Brain pericyte (primary cell): ENCODE measurements at places on chromosomes 6 and 20.

DNA sequence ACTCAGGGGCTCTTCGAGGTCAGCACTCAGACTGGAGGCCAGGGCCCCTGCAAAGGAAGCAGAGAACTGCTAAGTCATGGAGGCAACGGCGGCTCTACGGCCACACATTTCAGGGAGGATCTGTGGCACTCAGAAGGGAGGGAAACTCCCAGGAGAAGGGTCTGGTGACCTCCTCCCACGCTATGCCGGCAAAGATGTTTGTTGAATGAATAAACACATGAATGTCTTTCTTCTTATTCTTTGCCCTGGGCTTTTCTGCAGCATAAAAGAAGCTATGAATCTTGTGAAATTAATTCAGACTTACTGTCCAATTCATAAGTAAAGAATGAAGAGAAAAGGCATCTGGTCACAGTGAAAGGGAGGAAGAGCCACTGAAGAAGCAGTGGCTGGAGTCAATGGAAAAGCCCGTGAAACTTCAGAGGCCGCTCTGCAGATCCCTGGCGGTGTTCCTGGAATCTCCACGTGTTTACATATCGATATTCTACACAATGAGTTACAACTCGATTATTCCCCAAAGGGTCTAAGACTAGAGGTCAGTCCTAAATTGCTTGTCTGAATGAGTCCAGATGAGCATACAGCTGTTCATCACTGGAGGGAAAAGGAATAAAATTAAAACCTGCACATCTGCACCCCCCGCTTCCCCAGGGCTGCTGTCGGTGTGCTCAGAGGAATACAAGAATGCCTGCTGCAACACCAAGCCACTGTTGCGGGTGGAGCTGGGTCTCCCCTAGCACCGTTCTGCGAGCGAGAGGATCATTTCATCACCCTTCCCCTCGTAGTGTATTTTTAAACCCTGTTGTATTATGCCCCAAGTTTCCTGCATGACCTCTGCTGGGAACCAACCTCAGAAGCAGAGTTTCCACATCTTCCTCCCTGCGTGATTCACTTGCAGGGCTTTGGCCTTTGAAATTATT is 25.6 kb downstream of the INSM1 start:
- no peak for DNase-seq

DNA sequence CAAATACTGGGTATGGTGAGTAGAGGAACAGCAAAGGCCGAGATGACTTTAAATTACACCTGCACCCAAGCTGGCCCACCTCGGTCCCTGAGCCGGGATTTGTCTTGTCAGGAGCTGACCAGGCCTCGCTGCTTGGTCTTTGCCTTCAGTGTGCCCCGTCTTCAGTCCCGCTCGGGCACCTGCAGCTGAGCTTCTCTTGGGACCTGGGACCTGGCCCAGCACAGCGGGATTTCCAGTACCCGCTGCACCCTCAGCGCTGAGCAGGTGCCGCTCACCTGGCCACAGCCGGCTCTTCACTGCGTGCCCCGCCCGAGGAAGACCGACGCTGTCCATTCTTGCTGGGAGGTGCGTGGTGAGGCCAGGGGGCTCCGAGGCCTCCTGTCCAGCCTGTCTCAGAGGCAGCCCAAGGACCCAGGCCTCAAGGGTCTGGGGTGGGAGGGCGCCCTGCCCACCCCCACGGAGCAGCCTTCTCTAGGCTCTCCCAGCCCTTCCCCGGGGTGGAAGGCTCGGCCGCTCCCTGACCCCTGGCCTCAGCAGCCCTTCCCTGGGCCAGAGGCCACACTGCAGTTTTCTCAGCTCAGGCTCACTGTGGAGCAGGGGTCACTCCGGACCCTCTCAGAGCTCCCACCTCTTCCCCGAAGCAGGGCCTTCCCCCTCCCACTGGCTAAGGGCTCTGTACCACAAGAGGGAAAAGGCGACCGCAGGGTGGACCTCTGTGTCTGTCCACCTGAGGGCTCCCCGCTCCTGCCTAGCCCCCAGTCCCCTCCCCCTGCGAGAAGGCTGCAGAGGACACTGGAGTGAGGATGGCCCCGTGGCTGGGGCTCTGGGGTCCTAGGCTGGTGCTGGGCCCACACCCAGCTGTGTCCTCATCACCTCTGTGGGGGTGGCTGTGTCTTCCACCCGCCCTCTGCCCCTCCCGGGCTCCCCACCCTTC is 119.3 kb downstream of the RNASET2 start:
- no peak for DNase-seq

GRCh38 chr6:75621846-75622245 is 20.2 kb downstream of the SENP6 start:
- DNase-seq, result no peak

GRCh38 chr6:157029980-157030690 is 253.0 kb downstream of the ARID1B start:
- no peak for DNase-seq

GRCh38 chr6:39357998-39358686 is 35.6 kb upstream of the KCNK16 start:
- peak; percentile 38 for DNase-seq

DNA sequence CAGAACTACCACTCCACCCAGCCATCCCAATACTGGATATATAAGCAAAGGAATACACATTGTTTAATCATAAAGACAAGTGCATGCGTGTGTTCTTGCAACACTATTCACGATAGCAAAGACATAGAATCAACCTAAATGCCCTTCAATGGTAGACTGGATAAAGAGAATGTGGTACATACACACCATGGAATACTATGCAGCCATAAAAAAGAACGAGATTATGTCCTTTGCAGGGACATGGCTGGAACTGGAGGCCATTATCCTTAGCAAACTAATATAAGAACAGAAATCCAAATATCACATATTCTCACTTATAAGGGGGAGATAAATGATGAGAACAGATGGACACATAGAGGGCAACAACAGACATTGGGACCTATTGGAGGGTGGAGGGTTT is 156.6 kb downstream of the LRRC1 start:
- DNase-seq, result no peak

GRCh38 chr20:14761903-14762302 is 424.5 kb upstream of the FLRT3 start:
- no peak for DNase-seq

DNA sequence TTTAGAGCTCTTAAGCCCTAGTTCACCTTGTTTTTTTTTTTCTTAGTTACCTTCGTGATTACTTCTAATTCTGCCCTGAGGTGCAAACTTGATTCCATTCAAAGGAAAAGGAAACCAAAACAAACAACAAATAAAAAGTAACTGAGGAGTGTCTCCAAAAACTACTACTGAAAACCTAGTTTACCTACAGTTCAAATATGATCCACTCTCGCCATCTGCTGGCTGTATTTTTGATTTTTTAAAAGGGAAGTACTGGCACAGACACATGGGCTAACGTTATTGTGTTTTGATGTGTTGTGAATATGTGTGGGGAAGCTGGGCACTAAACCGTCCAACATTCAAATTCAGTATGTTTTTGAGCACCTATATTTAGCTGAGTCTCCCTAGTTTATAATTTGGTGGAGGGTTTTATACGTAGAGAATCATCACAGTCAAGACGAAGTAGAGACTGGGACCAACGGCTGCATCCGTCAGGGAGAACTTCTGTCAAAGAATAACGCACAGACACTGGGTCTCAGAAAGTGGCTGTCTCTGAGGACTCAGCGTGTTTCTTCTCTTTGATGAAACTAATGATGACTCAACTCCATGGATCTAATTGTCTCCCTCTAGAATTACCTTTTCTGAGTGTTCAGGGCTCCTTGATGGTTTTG is 373.5 kb upstream of the BTBD3 start:
- DNase-seq, result peak; percentile 20

- no peak for DNase-seq
These were observed 146.5 kb upstream of the TOP1 start for GRCh38 chr20:40882152-40882551.

- no peak for DNase-seq
These were observed 33.5 kb downstream of the WDR27 start for GRCh38 chr6:169668203-169668847.

GRCh38 chr6:112433457-112433856 is 86.3 kb downstream of the RFPL4B start:
- no peak for DNase-seq

DNA sequence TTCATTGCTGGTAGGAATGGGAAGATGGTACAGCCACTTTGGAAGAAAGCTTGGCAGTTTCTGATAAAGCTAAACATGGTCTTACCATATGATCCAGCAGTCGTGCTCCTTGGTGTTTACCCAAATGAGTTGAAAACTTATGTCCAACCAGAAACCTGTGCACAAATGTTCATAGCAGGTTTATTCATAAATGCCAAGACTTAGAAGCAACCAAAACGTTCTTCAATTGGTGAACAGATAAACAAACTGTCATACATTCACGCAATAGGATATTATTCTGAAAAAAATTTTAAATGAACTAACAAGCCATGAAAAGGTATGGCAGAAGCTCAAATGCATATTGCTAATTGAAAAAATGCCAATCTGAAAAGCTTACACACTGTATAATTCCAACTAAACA is 117.1 kb downstream of the LINC00237 start:
- DNase-seq, result no peak

GRCh38 chr20:63087872-63088680 is 81.3 kb upstream of the BHLHE23 start:
- DNase-seq, result no peak

- no peak for DNase-seq
These were observed 296.9 kb upstream of the SGK1 start for GRCh38 chr6:134614606-134615485.

- no peak for DNase-seq
These were observed 89.1 kb upstream of the PHACTR3 start for GRCh38 chr20:59515013-59515905.

GRCh38 chr6:5160206-5160605 is 75.1 kb downstream of the PPP1R3G start:
- no peak for DNase-seq

- DNase-seq, result no peak
These were observed 13.4 kb upstream of the GHRH start for GRCh38 chr20:37274851-37275524.

- DNase-seq, result no peak
These were observed 967 bp downstream of the SMPDL3A start for GRCh38 chr6:122790028-122790422.

DNA sequence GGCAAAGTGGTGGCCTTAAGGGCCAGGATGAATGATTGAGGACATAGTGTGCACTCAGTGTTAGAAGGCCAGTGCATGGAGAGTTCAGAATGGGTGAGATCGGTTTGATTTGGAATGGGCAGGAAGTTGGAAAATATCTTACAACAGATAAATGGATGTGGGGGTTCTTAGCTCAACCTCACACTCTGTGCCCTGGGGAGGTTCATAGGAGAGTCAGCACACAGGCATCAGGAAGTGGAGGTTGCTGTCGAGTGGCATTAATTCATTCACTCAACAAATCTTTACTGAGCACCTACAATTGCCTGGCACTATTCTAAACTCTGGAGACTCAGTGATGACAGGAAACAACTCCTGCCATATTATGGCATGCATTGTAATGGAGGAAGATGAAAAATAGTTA is 313.7 kb upstream of the SUPT3H start:
- DNase-seq, result no peak

DNA sequence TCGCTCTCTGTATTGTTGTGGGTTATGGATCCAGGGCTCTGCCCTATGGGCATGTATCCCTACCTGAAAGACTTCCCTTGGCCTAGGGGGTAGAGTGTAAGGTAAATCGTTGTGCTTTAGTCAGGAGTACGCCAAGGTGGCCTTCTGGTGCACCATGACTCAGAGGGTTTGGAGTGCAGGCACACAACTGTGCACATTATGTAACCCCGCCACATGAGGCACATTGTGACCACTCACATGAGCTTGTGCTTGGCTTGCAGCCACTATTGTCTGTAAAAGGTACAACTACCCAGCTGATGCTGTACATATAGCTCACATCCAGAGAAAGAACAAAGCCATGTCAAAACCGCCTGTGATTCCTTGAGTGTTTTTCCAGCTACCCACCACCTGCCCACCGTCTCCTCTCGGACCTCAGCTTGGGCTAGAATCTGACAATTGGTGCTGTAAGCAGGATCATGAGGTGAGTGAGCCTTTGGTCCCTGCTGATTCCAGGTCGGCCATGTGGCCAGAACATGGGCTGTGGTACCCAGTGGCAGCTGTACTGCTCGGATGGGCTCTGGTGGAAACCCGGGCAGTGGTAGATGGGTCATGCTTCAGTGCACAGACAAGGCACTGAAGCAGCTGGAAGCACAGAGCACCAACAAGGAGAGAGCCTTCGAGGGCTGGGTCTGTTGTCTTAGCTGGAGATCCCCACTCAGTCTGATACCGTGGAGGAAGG is 33.8 kb downstream of the HDDC2 start:
- DNase-seq, result no peak

DNA sequence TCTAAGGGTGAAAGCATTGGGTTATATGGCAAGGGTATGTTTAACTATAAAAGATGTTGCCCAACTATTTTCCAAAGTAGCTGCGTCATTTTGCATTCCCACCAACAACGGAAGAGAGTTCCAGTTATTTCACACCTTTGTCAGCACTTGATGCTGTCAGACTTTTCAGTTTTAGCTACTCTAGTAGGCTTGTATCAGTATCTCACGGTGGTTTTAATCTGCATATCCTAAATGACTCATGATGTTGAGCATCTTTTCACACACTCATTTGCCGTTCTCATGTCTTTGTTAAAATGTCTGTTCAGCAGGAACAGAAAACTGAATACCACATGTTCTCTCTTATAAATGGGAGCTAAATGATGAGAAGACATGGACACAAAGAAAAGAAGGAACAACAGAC is 122.3 kb downstream of the RNASET2 start:
- DNase-seq, result no peak

DNA sequence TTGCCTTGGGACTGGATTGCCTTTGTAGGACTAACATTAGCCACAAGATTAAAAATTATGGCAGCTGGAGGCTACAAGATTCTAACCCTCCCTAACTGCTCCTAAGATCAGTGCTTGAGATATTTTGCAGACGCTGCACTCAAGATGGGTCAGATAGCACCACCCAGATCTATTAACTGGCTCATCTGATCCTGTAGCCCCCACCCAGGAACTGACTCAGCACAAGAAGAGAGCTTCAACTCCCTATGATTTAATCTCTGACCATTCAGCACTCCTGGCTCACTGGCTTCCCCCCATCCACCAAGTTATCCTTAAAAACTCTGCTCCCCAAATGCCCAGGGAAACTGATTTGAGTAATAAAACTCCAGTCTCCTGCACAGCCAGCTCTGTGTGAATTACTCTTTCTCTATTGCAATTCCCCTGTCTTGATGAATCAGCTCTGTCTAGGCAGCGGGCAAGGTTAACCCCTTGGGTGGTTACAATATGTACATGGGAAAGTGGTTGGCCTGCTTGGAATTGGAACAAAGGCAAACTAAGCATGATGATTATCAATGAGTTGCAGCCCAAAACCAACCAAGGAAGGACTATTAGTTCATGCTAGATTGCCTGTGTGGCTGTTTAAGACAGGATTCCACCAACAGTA is 111.3 kb downstream of the OR2B2 start:
- no peak for DNase-seq
